ENCODE measurements at places on chromosomes 5 and 9.

GRCh38 chr5:50320131-50320749, 120.8 kb downstream of the EMB start:
- DNase-seq, result no peak

GRCh38 chr5:111820072-111820471, 63.1 kb upstream of the NREP start:
- DNase-seq, result no peak

GRCh38 chr5:39503155-39503554, 78.4 kb upstream of the DAB2 start:
- no peak for DNase-seq

GRCh38 chr9:84521208-84521607, 148.3 kb upstream of the NTRK2 start:
- no peak for DNase-seq

DNA sequence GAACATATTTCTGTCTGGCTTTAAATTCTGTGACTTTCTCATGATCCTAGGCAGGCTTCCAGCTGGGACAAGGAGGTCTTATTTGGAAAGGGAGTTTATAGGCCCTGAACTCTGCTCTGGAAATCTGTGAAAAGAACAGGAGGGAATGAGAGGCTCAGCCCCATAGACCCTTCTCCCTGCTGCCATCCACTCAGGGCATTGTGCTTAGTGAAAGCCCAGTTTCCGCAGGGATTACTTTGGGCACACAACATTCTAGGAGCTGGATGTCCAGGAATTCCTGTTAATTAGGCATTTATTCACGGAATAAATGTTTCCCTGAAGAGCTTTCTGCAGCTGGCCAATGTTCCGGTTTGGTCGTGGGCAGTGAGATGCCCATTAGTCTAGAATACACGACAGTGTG, 32.7 kb upstream of the COL15A1 start:
- DNase-seq, result no peak
